Activated CD4-positive, alpha-beta T cell treated with anti-CD3 and anti-CD28 coated beads for 36 hours (primary cell): ENCODE measurements at places on chromosomes 2 and 18. TPM values are rescaled to one million over a fixed set of nuclear protein-coding genes. Genes with fewer than 3 reads are reported as not detected.

INSIG2 gene
- 23.5 TPM for total RNA-seq

MEMO1 gene
- total RNA-seq: 53.5 TPM

SERPINB3 gene
- total RNA-seq: not detected

WNT10A gene
- 5.4 TPM for total RNA-seq

STON1 gene
- 0.97 TPM for total RNA-seq

RTP5 gene
- total RNA-seq: 0.07 TPM

EVX2 gene
- not detected for total RNA-seq

PDE1A gene
- total RNA-seq: not detected

TRABD2A gene
- 42.2 TPM for total RNA-seq

HRH4 gene
- total RNA-seq: 0.16 TPM

PLB1 gene
- total RNA-seq: 0.87 TPM

NPHP1 gene
- 2.8 TPM for total RNA-seq

LYG1 gene
- total RNA-seq: 0.66 TPM

ONECUT2 gene
- total RNA-seq: not detected

AKAIN1 gene
- not detected for total RNA-seq

DUSP19 gene
- total RNA-seq: 4.0 TPM

GAL3ST2 gene
- 1.0 TPM for total RNA-seq

NT5DC4 gene
- total RNA-seq: not detected

MRPS5 gene
- 97.1 TPM for total RNA-seq

NR4A2 gene
- 23.0 TPM for total RNA-seq

SCTR gene
- total RNA-seq: not detected

IKZF2 gene
- total RNA-seq: 6.3 TPM

TUBA4B gene
- not detected for total RNA-seq

ANTXR1 gene
- total RNA-seq: 0.32 TPM

LTBP1 gene
- 0.26 TPM for total RNA-seq

TTN gene
- total RNA-seq: 3.1 TPM

FIGN gene
- total RNA-seq: not detected

GCG gene
- not detected for total RNA-seq

ZNF396 gene
- 0.47 TPM for total RNA-seq

KRCC1 gene
- total RNA-seq: 11.5 TPM

CCDC121 gene
- 0.44 TPM for total RNA-seq

REG3G gene
- not detected for total RNA-seq

TMEM198 gene
- total RNA-seq: 2.4 TPM

SNORC gene
- total RNA-seq: 2.1 TPM

GALR1 gene
- not detected for total RNA-seq

PLEK gene
- 0.60 TPM for total RNA-seq

CD8B gene
- total RNA-seq: 2.1 TPM

SCN1A gene
- total RNA-seq: not detected

PCARE gene
- not detected for total RNA-seq

TRPM8 gene
- not detected for total RNA-seq

ZFAND2B gene
- 27.6 TPM for total RNA-seq

LHCGR gene
- total RNA-seq: not detected

DCDC2C gene
- not detected for total RNA-seq

MPPE1 gene
- 29.6 TPM for total RNA-seq

ACVR1C gene
- total RNA-seq: 1.7 TPM

IMPA2 gene
- 20.8 TPM for total RNA-seq

FKBP7 gene
- 4.8 TPM for total RNA-seq

ARHGEF33 gene
- total RNA-seq: 0.39 TPM

CHRND gene
- not detected for total RNA-seq
